Fibroblast of upper back skin (primary cell): ENCODE measurements at places on chromosomes 3 and 15.
A peak's percentile ranks its signal among the peaks of the same experiment; 100 is the strongest.

DNA sequence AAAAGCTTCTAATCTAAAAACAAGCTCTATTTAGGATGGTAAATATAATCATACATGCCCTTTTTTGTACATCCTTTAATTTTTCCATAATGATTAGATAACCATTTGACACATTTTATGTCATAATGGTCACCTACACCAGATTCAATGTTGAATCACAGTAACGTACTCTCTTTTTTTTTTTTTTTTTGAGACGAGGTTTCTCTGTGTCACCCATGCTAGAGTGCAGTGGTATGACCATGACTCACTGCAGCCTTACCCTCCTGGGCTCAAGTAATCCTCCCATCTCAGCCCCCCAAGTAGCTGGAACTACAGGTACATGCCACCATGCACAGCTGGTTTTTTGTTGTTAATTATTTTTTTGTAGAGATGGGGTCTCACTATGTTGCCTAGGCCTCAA, 49.2 kb downstream of the PROS1 start:
- no peak for DNase-seq

- peak; percentile 13 for DNase-seq
These were observed 10.6 kb upstream of the POU1F1 start for GRCh38 chr3:87287011-87287410.

DNA sequence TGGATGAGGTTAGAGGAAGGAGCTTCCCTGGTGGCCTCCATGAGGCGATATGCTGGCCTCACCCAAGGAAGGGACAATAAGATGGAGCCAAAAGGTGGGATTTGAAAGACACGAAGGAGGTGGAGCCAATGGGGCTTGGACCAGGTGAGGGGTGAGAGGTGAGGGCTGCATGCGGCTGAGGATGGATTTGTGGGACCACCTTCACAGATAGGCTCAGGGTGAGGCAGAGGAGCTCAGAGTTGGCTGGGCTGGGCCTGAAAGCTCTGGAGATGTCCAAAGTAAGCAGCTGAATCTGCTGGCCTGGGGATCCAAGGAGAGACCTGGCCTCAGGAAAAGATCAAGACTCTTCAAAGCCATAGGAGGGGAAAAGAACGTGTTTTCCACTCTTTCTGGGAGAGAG, 49.8 kb downstream of the EXOG start:
- DNase-seq = no peak

GRCh38 chr3:134368751-134369105, 5.5 kb downstream of the AMOTL2 start:
- DNase-seq = no peak

DNA sequence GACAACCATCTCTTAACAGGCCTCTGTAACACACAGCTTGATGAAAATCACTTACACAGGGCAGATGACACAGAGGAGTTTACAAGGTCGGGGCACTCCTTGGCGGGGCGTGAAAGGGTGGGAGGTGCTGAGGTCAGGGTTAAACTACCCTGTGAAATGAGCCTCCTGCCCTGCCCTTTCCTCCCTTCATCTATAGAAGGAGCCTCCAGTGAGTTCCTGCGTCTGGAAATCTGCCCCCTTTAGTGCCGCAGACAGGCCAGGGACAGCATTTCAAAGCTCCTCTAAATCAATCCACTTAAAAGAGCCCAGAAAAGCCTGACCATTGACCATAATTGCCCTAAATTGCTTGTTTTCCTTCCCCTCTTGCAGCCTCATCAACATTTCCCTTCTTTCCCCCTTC, 1.9 kb downstream of the ROBO1 start:
- DNase-seq = no peak

DNA sequence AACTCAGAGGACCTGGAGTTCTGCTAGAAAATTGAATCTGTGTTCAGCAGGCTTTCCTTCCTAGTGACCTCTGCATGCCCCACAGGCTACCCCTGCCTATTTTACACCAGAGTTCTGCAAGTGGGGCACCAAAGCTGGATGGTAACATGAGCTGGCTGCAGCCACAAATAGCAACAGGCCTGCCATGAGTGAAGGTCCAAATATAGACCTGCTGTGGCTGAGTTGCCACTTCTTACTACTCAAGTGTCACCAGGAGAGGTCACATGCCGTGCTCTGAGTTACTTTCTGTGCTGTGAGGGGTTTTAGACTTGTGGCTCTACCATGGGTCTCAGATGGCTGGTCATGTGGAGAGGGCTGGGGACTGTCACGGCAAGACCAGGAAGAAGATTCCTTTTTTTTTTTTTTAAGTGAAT, at the start of gene FSD2:
TSS of gene FSD2 (minus strand) at position 76 of the 413 bp plus-strand sequence. CDS start 18,679 bp downstream, outside the sequence.
- DNase-seq = no peak

- no peak for DNase-seq
These were observed 150.6 kb upstream of the TGFBR2 start for GRCh38 chr3:30455840-30456239.

DNA sequence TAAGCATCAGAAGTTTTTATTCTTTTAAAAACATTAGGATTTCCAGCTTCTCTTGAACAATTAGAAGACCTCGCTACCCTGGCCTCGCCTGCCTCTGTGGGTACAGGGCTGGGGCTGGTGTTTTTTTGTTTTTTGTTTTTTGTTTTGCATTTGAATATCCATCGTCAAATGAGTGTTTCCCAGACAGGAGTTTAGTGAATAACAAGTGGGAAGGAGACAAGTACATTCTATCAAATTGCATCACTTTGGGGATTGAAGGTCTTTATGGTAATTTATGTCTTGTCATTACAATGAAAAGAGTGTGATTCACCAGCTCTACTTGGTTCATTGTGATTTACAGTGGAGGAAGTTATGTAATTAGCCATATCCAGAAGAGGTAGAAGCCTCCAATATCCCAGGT, 161.1 kb upstream of the UBE2E1 start:
- DNase-seq = no peak

DNA sequence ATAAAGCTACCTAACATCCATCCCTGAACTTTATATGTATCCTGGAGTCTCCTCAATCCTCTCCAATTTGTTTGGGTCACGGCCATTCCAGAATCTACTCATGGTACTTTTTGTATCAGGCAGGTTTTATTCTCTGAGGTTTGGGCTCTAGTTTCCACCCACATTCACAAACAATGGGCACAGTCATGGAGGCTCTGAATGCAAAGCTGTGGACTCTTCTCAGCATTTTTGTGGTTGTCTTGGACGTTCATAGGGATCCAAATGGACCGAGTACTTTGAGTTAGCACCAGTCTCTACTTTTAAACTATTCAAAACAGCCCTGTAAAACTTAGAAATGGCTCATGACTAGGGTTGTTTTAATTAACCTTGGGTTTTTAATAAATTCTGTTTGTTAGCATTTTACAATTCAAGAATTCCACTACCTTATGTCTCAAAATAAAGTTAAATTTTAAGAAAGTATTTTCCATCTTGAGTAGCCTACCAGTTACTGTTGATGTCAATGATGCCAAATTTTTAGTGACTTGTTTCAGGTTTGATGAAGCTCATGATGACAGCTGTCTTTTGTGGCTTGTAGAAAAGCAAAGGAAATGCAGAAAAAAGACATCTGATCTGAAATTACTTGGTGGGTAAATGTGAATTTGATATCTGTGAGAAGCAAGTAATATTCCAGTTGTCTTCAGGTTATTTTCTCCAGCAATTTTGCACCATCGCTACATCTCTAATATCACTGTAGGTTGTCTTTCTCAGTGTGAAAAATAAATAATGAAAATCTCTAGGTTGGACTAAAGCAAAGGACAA, 275.7 kb upstream of the THBS1 start:
- no peak for DNase-seq

DNA sequence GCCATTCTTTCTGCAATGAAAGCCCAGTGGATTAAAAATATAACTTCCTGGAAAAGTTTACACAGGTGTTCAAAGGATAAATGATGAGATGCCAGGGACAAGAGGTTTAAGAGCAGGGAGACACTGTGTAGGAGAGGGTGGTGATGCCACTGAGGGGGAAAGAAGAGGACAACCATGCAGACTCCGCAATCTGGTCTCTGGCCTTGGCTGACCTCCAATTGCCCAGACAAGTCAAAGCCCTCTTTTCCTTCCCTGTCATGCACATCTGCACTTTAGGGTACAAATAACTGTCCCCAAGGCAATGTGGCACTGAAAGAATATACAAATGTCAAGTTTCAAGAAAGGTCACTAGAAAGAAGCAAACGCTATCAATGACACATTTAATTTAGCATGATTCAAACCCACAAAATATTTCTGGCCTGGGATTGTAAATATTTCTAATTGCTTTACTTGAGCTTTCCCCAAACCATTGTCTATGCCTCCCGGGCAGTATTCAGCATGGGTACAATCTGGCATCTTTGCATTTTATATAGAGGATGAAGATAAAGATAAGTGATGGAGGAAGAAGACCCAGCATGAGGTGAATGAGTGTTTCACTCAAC, 319.4 kb downstream of the PLCL2 start:
- DNase-seq = no peak

- no peak for DNase-seq
These were observed 665.0 kb upstream of the CBLB start for GRCh38 chr3:106533788-106534160.

DNA sequence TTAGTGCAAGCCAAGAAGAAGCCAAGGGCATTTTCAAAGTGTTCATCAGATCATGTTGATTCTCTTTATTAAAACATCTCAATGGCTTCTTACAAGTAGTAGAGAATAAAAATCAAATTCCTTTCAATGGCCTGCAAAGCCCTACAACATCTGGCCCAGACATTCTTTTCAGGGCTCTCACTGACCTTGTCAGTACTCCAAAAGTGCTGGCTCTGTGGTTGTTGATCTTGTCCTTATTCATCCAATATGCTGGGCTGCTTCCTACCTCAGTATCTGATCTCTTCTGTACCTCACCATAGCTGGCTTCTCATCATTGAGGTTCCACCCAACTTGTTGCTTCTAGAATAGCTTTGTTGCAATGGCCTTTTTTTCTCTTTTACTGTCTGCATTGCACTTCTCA, 74.0 kb upstream of the SAMMSON start:
- no peak for DNase-seq

GRCh38 chr15:56460071-56460470, 4.9 kb downstream of the MNS1 start:
- peak; percentile 37 for DNase-seq

DNA sequence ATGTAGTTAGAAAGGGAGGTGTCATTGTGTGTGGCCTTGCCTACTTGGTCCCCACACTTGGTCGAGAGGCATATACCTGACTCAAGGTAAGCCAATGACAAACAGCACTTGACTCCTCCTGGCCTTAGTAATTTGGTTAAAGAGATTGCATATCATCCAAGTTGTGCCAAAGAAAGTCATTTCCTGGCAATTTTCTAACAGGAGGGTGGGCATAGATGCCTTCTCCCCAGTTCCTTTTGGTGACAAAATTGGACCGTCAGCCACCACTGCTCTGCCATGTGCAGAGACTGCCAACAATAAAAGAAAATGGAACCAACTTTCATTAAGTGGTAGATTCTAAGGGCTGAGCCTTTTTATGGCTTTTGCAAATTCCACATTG, 7.9 kb upstream of the LEKR1 start:
- no peak for DNase-seq

DNA sequence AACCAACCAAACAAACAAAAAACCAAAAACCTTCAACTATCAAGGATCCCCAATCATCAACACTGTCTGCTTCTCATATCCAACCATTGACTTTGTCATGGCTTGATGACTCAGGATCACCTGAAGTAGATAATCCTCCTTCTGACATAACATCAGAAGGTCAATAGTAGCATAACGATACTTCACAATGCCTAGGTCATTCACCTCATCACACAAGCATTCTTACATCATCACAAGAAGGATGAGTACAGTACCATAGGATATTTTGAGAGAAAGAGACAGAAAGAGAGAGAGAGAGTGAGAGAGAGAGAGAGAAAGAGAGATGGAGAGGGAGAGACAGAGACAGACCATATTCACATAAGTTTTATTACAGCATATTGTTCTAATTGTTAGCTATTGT, 42.1 kb downstream of the SPATA16 start:
- DNase-seq = no peak

GRCh38 chr3:144660186-144660585, 688.6 kb downstream of the DIPK2A start:
- DNase-seq = no peak

DNA sequence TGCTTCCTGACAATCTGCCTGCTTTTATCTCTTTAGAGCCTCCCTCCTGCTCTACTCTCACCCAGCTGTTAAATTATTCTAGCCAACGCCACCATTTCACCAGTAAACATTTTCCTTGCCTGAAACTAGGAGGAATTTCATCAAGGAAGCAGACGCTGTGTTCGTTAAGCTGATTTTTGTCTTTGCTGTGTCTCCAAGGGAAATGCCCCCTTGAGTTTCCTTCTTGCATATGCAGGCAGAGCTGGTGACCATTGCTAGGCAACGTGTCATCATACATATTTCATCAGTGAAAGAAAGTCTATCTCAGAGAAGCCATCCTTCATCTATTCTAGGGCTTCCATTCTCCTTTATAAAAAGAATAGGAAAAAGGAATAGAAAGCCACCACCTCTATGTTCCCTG, 87.0 kb upstream of the ST8SIA2 start:
- peak; percentile 6 for DNase-seq

- no peak for DNase-seq
These were observed 29.6 kb upstream of the RPL32 start for GRCh38 chr3:12870942-12871341.

DNA sequence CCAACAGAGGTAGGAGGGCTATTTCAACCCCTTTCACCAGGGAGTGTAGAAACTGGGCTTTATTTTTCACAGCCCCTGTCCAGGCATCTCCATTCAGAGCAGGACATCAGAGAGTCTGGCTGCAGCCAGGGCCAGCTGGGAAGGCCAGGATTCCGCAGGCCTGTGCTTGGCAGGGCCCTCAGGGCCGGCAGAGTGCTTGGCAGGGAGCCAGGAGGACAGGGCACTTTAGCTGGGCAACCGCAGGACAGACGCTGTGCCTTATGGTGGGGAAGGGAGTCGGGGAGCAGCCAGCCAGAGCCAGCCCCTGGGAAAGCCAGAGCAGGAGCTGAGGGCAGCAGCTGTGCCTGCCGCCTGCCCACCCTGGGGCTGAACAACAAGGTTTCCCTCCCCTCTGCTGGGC, 34.5 kb upstream of the IQCF6 start:
- no peak for DNase-seq

DNA sequence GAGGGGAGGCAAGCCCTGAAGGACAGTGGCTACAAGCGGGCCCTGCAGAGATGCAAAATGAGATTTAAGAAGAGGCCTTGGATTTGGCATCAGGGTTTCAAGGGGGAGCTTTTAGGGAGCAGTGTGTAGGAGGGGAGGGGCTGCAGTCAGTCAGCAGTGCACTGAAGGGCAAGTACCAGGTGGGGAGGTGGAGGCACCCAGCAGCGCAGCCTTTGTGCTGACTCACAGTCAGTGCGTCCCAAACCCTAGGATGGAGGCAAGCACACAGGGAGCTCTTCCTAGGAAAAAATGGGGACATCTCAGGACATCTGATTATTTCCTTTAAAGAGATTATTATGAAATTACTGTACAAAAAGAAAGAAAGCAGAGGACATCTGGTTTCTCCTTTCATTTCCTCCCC, 80.0 kb downstream of the AAGAB start:
- DNase-seq = no peak

- peak; percentile 6 for DNase-seq
These were observed 9.2 kb downstream of the EIF3J start for GRCh38 chr15:44545913-44546802.

- DNase-seq = peak; percentile 4
These were observed 34.8 kb downstream of the NMNAT3 start for GRCh38 chr3:139642996-139643395.

GRCh38 chr3:41176596-41176995, 22.7 kb upstream of the CTNNB1 start:
- DNase-seq = no peak

- peak; percentile 86 for DNase-seq
These were observed 98.0 kb upstream of the TNFAIP8L3 start for GRCh38 chr15:51192521-51193280.

GRCh38 chr3:77887611-77888010, 847.7 kb downstream of the ROBO2 start:
- DNase-seq = peak; percentile 0

GRCh38 chr3:64084640-64085039, 61.3 kb upstream of the PSMD6 start:
- peak; percentile 68 for DNase-seq
